ENCODE measurements at places on chromosomes 2 and 18.

DNA sequence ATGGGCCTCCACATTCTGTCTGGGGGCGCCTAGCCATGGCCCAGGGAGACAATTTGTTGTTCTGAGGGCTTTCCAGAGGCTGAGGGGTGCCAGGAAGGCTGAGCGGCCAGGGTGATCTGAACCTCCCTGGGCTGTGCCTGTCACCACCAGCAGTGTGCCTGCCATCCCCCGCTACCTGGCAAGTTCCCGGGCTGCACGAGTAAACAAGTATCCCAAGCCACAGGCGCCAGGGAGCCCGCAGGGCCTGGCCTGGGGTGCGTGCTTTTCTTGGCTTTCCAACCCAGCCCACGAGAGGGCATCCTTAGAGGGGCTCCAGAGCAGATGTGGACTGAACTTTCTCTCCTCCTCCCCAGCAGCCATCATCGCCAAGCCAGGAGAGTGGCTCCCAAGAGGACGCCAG is 35.1 kb upstream of the B3GNT7 start:
- DNase-seq = no peak

GRCh38 chr2:80330527-80331450 is 26.2 kb upstream of the LRRTM1 start:
- no peak for DNase-seq

DNA sequence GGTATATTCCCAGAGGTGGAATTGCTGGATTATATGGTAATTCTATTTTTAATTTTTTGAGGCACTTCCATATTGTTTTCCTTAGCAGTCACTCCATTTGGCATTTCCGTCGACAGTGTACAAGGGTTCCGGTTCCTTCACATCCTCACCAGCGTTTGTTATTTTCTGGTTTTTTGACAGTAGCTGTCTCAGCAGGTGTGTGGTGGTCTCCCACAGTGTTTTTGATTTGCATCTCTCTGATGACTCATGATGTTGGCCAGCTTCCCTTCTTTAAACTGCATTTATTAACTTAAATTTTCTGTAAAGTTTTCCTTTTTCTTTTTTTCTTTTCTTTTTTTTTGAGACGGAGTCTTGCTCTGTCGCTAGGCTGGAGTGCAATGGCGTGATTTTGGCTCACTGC is 19.7 kb downstream of the SH3BP4 start:
- no peak for DNase-seq

- no peak for DNase-seq
Observed at GRCh38 chr2:120531365-120531764, 185.4 kb downstream of the INHBB start.

- no peak for DNase-seq
Observed at GRCh38 chr18:79869591-79870300, 72.0 kb downstream of the KCNG2 start.

DNA sequence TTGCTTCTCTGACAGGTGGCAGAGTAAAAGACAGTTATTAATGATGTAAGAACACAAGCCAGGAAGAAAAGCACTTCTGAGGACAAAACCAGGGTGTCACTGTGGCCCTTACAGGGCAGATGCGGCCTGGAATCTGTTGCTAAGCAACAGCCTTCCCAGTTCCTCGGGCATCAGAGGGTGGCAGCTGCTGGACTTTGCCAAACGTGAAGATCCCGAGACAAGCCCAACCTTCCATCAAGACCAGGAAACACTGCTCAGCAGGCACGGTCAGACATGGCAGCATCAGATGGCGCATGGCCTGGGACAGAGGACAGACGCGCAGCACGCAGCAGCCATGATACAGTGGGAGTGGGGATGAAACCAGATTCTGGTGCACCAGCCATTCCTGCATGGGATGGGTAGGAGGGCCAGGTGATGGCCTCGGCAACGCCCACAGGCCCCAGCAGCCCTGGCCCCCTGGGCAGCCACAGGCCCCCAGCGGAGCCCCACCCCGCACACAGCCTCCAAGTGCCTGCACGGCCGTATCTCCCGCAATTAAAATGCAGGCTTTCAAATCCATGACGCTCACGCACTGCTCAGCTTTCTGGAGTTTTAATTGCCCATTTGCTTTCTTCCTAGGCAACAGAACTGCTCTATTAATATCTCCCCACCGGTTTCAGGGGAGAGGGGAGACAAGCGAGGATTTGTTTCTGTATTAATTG is 89.0 kb downstream of the EIPR1 start:
- DNase-seq = no peak

- DNase-seq = no peak
Observed at GRCh38 chr18:25595274-25596060, 243.5 kb upstream of the ZNF521 start.

DNA sequence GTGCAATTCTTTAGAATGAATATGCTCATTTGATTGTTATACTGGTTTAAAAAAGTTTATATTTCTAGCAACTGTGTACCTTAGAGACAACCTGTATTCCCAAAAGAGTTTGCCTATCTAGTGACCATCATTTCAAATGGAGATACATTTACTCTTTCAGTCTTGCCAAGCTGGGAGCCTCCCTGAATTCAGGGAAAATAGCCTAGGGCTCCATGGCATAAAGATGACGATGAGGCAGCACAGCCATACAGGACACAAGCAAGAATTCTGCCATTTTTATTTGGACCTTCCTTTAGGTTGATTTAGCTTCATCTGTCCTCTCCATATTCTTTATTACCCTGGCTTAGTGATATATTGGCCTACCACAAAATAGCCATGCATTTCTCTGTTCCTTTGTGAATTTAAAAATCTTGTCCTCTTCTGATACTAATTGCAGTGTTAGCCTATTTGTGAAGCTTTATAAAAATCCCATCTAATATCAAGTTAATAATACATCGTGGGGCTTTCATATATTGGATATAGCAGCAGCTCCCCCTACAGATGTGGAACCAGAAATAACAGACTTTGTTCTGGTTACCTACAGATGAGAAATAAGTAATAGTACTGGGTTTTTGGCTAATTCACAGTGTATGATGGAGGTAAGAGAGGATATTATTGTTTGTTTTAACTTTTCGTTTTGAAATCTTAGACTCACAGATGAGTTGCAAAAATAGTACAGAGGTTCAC is 1661.9 kb upstream of the PIK3C3 start:
- no peak for DNase-seq

Measured in NCI-H460 (cell line).